ENCODE measurements at places on chromosomes 6 and 20.

DNA sequence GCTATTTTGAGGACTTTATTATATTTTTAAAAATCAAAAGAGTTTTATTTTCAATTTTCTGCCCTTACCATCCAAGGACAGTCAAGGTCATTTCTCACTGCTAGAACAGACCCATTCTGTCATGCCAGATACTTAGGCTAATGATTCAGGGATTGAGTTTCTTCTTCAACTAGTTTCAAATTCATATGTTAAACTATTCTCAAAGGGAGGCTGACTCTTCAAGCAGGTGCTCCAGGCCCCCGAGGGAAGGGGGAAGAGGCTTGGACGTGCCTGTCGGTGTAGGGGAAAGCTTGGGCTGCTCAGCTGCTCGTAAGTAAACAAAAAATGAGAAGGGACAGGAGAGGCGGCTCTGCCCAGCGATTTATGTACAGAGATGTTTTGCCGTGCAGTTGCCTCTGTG lies 69.4 kb upstream of the MYLIP start:
- DNase-seq: no peak

DNA sequence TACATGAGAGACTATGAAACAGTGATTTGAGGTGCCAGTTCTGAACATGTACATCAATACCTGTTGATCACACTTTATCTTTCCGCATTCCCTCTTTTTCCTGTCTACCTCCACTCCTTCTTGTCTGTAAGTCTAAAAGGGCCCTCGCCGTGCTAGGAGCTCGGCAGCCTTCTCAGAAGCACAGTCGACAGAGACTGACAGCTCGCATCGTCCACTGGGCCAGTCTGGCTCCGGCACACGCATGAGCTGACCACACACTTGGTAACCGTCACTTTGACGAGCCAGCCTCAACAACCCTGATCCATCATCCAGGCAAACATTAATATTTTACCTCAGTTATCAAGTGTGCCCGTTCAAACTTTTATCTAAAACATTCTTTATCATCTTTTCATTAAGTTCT lies 265.3 kb downstream of the TFAP2A start:
- DNase-seq: no peak

DNA sequence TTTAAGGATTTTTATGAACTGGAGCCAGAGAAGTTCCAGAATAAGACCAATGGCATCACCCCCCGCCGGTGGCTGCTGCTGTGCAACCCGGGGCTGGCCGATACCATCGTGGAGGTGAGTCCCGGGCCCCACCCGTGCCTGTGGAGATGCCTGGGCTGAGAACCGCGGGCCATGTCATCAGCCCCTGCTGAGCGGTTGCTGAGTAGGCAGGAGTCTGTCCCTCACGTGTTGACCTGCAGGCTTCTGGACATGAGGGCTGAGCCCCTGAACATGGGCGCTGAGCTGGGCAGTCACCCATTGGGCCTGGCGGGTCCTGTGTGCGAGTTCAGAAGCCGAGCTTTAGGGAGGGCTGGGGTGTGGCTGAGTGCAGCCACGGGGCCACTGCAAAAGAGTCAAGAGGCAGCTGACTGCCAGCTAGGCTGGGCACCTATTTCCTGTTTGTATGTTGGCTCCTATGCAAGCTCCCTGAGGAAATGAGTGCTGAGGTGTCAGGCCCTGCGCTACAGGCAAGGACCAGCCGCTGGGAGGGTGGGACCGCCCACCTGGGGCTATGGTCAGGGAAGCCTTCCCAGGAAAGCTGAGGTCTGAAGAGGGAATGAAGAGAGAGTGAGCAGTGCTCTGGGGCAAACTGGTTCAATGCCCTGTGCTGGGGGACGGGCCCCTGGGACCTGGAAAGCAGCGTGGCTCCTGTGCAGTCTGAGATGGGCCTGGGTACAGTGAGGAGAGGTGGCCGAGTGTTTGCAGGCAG lies 34.3 kb downstream of the PYGB start:
- DNase-seq: no peak

GRCh38 chr6:98831057-98831958 lies 3.1 kb upstream of the POU3F2 start:
- no peak for DNase-seq

DNA sequence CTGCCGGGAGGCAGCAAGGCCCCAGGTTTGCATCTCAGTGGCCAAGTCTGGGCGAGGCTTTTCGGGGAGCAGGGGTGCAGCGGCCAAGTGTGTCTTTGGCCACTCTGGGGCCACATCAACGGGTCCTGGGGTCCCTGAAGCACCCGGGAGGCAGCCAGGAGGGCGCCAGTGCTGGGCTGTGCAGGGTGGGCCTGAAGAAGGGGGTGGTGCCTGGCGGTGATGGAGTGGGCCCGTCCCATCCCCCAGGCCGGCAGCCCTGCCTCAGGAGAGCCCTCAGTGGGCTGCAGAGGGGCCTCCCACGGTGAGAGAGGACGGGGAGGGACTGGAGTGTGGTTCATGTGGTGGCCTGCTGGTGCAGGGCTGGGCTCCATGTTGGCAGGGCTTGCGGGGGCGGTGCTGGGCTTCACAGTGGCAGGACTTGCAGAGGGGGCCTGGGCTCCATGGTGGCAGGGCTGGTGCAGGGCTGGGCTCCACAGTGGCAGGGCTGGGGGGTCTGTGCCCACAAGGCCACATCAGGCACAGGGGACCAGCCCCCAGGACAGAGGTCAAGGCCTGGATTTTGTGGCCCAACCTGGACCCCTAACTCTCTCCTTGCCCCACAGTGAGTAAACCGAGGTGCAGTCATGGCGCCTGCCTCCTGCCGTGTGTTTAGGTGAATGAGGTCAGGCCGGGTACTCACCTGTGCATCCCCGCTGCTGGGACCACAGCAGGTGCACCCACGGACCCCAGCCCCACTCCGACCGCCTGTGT lies 10.5 kb upstream of the BHLHE23 start:
- DNase-seq: no peak

GRCh38 chr6:63355632-63356031 lies 35.8 kb upstream of the LGSN start:
- DNase-seq: no peak

- DNase-seq: no peak
Measured at GRCh38 chr20:57653910-57654309, 33.7 kb upstream of the ZBP1 start.

DNA sequence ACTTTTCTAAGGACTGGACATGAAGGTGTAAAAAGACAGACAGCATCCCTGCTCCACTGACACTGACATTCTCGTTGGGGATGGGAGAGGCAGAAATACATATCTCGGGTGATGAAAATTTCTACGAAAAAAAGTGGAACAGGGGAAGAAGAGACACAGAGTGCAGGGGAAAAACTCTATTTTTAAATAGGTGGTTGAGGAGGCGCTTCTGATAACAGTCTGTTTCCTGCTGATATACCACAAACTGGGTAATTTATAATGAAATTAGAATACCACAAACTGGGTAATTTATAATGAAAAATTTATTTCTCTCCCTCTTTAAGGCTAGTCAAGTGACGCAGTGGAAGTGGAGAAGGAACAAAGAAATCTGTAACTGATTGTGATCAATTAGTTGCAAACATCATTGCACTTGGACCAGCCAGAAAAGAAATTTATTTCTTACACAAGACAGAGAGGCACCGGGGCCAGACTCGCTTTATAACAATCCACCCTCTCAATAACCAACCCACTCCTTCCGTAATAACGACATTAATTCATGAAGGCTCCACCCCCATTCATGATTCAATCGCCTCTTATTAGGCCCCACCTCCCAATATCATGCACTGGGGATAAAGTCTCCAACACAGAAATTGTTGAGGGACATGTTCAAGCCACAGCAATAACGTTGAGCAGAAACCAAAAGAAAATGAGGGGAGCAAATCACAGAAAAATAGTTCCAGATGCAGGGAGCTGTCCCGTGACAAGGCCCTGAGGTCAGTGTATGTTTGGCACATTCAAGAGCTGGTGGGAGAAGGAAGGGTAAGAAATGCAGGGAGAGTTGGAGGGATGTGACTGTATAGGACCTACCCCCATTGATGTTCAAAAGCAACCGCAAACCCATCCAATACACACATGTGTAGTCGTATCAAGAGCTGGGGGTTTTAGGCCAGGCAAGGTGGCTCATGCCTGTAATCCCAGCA lies 6.6 kb upstream of the SRSF6 start:
- DNase-seq: no peak

DNA sequence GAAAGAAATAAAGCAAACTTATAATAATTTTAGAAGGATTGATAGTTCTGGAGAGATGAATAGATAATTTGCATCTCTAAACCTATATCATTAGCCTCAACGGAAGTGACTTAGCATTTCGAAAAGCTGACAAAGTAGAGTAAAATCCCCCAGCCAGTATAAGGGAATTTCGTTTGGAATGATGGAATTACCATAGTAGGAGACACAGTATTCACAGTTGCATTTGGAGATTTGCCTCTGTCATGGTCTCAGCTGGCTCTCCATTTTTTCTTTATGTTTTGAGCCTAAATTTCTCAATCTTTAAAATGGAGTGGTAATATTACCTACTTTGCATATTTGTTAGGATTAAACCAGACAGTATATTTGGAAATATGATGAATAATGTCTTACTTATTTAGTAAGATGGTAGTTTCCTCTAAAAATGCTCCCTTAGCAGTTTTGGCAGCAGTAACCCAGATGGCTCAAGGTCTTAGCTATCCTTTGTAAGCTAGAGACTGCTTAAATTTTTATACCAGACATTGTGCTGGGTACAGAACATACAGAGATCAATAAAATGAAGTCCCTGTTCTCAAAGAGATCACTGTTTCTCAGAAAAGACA lies 58.2 kb downstream of the SMAP1 start:
- DNase-seq: no peak

DNA sequence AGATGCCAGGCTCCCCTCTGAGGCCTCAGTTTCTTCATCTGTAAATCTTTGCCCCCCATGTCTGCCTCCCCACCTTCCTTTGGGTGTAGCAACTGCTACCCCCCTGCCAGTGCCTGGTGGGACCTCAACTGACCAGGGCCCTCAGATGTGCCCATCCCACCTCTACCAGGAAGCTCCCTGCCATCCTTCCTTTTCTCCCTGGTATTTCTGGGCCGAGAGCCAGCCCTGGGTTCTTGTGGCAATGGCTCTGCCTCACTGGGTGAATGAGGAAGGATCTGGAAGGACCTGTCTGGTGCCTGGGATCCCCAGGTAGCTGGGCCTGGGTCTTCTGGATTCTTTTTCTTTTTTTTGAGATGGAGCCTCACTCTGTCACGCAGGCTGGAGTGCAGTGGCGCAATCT lies 141.1 kb upstream of the RNF24 start:
- no peak for DNase-seq

DNA sequence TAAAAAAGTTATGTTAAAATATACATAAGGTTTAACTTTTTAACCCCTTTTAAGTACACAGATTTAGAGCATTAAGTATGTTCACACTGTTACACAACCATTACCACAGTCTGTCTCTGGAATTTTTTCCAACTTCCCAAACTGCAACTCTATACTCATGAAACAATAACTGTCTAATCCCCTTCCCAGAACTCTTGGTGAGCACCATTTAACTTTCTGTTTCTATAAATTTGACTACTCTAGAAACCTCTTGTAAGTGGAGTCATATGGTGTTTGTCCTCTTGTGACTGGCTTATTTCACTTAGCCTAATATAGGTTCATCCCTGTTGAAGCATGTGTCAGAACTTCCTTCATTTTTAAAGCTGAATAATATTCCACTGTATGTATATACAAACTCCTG lies 98.1 kb downstream of the MAP3K7 start:
- no peak for DNase-seq

DNA sequence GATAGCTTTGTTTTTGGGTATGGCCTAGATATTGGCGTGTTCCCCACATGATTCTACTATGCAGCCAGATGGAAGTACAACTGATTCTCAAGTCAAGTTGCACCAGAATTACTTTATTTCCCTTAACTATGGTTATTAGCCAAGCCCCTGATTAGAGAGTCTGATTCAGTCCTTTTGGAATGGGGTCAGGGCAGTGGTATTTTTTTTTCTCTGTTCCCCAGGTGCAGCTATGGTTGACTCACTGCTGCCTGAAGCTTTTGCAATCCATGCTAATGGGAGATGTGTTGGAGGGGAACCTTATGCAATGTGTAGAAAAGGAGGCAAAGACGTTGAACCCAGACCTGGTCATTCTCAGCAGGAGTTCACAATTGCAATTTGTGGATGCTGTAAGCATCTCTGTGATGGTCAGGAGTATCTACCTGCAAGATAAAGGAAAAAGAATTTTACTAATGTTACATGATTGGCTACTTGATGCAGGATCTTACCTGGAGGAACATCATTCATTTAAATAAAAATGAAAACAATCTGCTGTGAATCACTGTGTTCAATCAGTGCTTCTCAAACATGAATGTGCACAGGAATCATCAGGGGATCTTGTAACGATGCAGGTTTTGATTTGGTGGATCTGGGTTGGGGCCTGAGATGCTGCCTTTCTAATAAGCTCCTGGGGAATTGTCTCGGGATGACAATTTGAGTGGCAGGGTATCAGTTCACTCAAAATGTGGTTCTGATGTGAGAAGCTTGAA lies 49.4 kb downstream of the PFDN4 start:
- DNase-seq: peak; percentile 93

GRCh38 chr20:57426271-57426689 lies 35.1 kb downstream of the RBM38 start:
- no peak for DNase-seq

DNA sequence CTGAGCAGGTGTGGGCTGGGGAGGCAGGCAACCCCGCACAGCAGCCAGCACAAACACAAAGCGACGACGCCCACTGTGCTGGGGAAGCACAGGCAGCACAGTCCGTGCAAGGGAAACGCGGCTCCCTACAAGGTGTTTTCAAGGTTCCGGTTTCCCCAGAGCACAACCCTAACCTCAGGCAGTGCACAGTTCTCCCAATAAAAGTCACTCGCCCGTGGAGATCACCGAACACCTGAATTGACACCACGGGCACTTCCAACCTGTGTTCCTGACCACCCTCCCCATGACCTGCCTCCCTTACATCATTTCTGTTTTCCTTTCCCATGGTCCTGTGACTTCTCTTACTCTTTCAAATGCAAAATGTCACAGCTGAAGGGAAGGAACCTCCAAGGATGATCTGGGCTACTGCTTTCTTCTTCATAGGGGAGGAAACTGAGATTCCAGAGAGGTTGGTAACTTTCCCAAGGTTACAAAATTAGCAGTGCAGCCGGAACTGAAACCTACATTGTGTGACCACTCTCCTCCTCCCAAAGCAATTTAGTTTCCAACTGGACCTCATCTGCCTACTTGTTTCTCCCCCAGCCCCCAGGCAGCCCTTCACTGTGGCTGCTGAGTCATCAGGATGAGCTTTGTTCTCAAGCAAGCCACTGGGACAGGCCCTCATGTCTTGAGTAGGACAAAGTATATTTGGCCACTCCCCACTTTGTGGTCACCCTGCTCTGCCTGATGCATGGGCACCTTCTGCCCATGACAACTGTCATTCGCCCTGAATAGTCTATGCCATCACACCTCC lies 125.3 kb downstream of the ATXN1 start:
- DNase-seq: peak; percentile 84

- no peak for DNase-seq
Measured at GRCh38 chr20:57753332-57754164, 43.7 kb upstream of the PMEPA1 start.

DNA sequence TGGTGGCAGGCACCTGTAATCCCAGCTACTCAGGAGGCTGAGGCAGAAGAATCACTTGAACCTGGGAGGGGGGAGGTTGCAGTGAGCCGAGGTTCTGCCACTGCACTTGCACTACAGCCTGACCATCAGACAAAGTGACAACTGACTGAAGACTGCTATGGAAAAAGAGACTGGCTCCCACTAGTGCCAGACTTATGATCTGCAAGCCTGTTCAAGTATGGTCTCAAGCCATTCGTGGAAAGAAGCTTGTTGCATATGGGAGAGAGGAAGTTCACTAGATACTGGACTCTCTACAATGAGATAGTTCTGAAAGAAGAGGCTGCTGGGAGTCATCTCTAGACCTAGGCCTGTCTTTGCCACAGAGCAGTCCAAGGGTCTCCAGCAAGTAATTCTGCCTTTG lies 26.7 kb downstream of the MDN1 start:
- peak; percentile 34 for DNase-seq

GRCh38 chr20:9480066-9480465 lies 34.3 kb upstream of the LAMP5 start:
- DNase-seq: no peak

All from astrocyte of the spinal cord (primary cell).